ENCODE measurements at places on chromosomes 2 and 18. TPM values are rescaled to one million over a fixed set of nuclear protein-coding genes. Genes with fewer than 3 reads are reported as not detected.

GRCh38 chr2:120244656-120245519, 7.8 kb upstream of the RALB start:
- no peak for DNase-seq

DNA sequence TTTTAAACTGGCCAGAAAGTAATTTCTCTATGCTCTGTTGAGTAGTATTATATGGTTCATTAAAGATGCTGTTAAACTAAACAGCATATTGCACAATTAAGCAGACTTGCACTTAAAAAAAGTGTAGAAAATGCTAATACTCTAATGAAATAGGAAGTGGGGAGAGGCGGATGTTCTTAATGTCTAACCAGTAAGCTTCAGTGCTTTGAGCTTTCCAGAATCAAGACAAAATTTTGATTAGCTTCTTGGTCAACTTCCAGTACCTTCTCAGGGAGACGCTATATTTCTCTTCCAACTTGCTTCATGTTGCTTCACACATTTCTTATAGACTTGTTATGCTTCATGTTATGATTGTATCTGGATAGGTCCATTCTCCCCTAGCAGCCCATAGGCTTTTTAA, 89.1 kb downstream of the MAP2 start:
- DNase-seq, result no peak

The TMEM198 gene
- 1.7 TPM for total RNA-seq

GRCh38 chr18:66066191-66066590, 315.4 kb downstream of the CDH7 start:
- DNase-seq, result no peak

DNA sequence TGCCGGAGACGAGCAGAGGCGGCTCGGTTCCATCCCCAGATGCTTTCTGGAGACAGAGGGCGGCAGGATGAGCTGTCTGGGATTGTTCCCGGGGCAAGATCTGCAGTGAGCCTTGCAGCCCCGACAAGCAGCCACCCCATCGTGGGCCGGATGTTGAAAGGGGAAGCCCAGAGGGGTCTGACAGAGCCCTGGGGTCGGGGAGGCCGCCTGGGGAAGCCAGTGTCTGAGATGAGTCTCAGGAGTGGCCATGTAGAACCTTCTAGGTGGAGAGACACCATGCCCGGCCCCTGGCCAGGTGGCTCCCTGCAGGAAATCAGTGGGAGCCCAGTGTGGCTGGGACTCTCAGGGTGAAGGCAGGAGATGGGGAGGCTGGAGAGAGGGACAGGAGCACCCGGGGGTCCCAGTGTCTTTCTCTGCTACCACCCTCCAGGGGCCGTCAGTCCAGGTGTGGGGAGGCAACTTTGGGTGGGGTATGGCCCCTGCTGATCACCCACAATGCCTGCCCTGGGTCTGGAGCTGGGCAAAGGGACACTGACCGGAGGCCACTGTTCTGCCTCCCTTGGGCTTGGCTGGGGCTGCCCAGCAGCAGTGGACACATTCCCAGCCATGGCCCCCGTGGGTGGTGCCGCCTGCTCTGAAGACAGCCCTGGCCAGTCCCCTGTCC, 128.3 kb upstream of the HS6ST1 start:
- peak; percentile 9 for DNase-seq

GRCh38 chr2:170024721-170025120, 153.2 kb upstream of the MYO3B start:
- DNase-seq, result no peak

DNA sequence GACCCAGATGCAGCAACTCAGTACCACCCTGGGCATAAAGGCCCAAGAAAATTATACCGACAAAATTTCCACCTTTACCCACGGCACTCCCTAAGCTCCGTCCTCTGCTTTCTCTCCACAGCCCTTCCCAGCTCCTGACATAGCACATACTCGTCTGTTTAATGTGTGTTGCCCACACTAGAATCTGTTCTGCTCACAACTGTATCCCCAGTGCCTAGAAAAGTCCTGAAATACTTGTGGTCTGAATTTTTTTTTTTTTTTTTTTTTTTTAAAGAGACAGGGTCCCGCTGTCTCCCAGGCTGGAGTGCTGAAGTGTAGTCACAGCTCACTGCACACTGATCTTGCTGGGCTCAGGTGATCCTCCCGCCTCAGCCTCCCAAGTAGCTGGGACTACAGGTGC, 62.3 kb downstream of the ADCY3 start:
- no peak for DNase-seq

DNA sequence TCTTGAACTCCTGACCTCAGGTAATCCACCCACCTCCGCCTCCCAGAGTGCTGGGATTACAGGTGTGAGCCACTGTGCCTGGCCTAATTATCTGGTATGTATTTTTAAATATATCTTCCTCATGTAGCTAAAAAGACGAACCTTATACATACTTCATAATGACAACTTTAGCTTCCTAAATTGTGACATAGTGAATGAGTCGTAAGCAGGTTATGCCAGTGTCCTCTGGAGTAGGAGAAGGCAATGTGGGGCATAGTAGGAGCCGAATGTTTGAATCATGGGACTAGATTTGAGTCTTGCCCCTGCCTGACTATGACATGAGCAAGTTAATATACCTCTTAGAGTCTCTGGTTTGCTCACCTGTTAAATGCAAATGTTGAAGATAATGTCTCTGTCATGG, 95.8 kb upstream of the FOSL2 start:
- DNase-seq, result no peak

- no peak for DNase-seq
Measured at GRCh38 chr2:41033127-41033526, 581.2 kb upstream of the SLC8A1 start.

DNA sequence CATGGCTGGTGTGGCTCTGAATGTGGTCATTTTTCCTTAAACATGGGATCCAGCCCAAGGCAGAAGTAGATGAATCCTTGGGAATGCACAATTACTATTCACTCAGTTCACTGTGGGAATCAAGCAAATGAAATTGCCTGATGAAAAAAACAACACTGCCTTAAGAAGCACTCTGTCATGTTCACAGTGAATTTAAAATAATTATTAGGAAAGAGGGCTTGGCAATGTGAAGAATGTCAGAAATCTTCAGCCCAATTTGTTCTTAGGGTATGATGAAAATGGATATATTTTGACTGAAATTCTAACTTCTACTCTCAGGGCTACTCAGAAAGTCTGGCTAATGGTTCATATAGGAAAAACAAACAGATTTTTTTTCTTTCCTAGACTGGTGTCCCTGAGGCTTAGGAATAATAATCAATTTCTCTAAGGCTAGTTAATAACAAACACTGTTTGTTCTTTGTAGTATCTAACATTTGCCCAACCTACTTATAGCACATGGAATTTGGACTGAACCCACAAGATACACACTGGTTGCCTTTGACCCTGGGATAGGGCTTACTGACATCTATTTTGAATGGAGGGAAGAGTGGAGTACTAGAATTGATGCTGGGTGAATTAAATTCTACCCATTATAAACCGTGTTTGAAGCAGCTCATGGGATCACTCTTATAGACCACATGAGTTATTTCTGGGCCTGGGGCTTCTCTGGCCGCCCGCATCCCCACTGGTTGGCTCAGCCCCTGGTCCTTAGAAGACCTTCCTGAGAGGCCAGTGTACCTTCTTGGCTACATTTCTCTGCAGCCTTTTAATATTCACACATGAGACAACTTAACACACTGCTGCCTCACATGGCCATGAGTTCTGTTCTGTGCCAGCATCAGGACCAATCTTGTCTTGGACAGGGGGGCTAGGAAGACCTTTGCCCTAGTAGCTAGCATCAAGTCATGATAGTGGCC, 8.3 kb upstream of the MRPL33 start:
- no peak for DNase-seq

- DNase-seq, result no peak
Measured at GRCh38 chr2:69285379-69285894, 101.6 kb downstream of the GFPT1 start.

DNA sequence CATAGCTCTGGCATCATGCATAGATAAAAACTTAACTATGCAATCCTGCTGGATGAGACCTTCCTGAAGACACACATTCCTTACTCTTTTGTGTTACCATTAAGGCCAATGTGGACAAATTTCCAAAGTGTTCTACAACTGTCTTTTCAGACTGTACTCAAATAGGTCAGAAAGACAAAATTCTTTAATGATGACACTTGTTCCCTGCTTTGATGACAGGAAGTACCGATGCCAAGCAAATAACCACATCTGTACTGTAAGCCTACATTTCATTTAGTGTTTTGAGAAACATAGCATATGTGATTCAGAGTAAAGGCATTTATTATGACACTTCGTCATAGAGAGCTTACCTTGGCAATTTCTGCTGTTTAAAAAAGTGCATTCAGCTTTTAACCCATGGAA, 55.0 kb downstream of the PMAIP1 start:
- no peak for DNase-seq

GRCh38 chr2:13093416-13093991, 376.8 kb downstream of the TRIB2 start:
- DNase-seq, result no peak

The SMIM21 gene
- total RNA-seq, result not detected

- no peak for DNase-seq
Measured at GRCh38 chr2:219219784-219220532, 1.2 kb upstream of the ABCB6 start.

The GGCX gene
- 21.4 TPM for total RNA-seq

GRCh38 chr18:34726286-34727004, 16.3 kb downstream of the DTNA start:
- DNase-seq, result no peak

GRCh38 chr2:176650104-176650837, 381.0 kb downstream of the MTX2 start:
- no peak for DNase-seq

DNA sequence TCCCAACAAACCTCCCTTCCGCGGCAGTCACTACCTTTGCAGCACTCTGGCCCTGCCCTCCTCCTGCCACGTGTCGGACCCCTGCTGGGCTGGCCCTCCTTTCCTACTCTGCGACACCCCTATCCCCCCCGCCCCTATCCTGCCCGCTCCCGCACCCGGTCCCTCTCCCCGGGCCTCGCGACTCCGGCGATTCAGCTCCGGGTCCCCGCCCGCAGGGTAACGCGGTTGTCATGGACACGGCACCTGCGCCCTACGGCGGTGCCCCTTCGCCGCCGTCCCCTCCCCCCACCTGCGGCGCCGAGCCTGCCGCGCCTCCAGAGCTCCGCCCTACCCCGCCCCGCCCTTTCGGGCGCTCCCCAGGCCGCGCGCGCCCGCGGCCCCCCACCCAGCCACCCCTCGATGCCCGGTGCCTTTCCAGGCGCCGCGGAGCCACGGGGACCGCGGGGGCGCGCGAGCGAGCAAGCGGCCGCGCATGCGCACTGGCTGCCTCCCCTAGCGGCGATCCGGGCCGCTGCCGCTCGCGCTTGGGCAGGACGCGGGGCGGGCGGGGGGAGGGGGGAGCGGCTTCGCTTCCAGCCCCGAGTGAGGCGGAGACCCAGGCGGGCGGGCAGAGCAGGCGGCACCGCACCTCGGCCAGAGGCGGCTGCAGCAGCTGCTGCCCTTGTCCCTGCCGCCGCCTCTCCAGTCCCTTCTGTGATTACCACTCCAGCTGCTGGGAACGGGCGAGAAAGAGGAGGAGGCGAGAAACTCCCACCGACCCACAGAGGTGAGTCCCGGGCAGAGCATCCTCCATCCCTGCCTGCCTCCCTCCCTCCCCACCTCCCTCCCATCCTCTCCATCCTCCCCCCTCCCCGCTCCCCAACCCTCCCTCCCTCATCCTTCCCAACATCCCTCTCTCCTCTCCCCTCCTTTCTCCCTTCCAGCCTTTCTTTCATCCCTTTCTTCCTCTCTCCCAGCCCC, at the start of gene CTNNA2:
Gene CTNNA2, plus strand, starts transcription at position 610 of the 960 bp plus-strand sequence.
- peak; percentile 1 for DNase-seq

- DNase-seq, result no peak
Measured at GRCh38 chr2:64455545-64455944, 1.6 kb downstream of the LGALSL start.

DNA sequence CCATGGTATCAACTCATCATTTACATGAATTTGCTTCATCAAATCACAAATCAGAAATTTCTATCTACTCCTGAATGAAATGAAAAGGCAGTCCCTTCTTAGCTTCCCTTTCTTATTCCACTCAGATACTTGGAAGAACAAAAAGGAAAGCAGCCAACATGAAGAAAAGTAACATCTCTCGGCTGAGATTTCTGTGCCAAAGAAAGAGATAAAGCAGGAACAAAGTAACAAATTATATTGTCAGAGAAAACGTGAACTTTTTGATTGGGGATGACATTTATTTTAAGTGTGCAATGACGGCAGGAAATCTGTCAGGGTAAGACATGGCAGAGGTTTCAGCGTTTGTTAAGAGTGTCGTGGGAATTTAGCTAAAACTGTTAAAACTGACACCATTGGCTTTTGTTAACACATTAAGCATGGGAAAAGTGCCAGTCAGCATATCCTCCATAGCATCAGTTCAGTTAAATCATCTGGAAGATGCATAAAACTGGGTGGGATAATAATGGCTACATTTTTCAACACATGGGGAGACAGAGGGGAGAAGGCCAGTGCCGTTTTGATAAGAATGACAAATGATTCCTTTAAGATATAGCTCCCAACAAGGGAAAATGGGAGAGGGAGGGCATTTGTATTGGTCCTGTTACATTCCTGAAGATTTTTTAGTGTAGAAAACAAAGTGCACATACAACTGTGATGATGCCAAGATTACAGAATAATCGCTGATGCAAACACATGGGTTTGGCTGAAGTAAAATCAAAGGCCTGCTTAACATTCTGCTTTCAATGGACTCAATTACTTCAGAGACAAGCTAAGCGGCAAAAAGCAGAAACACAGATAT, 211.6 kb downstream of the ZNF521 start:
- no peak for DNase-seq

The CIDEA gene
- not detected for total RNA-seq

DNA sequence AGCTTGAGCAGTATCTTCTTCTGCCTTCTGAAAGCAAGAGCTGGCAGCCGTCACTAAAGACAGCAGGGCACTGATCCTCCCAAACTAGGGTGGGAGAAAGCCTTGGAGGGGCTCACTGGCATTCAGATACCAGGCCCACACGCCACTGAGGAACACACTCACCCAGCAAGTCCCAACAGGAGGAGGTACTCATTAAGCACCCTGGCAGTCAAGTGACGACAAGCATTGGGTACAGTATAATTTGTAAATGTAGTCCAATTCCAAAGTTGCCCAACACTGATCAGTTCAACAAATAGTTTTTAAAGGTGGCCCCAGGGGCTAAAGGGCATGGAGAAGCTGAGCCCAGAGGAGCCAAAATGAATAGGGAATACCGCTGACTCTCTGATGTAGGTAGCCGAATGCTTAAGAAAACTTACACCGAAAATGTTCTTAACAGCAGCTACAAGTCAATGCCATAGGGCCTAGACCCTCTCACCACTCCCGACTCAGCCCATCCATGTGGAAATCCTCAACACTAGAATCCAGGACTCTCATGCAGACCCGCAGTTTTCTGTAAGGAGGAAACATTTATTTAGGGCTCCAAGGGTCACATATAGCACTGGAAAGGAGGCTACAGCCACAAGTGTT, 9.9 kb downstream of the LIMS2 start:
- DNase-seq, result no peak

- DNase-seq, result no peak
Measured at GRCh38 chr2:164436131-164436530, 185.2 kb downstream of the GRB14 start.

The CHRNG gene
- total RNA-seq, result not detected

DNA sequence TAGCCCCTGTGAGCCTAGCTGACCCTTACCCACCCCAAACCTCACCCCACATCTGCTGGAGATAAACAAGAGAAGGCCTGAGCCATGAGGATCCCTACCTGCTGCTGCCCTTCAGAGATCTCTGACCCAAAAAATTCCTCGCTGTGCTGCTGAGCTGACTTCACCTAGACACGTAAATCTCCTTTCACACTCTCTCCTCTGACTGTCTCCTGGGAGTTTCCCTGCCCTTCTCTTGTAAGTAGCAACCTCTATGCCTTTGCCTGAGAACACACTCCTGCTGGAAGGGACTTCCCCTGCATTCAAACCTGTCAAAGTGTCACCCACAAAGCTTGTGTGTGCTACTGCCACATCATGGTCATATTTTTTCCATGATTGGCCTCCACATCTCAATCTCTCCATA, 134.2 kb upstream of the NOL4 start:
- no peak for DNase-seq

Data from natural killer cell (primary cell).